ENCODE measurements at places on chromosomes 7 and 10.
A peak's percentile ranks its signal among the peaks of the same experiment; 100 is the strongest.

- no peak for DNase-seq
Measured at GRCh38 chr10:92848037-92848440, 281 bp upstream of the EXOC6 start.

DNA sequence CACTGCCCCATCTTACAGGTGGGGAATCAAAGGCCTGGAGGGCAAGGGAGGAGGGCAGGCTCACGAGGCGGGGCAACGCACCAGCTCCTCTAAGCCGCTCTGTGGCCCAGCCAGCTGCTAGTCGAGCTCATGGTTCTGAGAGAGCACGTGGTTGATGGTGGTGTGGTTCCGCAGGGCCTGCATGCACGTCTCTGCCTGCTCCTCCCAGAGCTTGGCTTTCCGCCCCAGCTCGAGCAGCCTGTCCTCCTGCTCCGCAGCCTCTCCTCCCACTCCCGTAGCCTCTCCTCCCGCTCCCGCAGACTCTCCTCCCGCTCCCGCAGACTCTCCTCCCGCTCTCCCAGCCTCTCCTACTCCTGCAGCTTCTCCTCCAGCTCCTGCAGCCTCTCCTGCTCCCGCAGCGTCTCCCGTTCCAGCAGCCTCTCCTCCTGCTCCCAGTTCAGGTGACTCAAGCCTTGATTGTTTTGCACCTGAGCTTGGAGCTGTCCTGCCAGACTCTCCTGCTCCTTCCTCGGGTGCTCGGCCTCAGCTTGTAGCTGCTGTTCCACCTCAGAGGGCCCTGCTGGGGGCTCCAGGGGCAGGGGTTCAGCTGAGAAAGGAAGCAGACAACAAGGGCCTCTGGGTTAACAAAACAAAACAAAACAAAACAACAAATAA, 19.1 kb upstream of the MTPAP start:
- no peak for DNase-seq

DNA sequence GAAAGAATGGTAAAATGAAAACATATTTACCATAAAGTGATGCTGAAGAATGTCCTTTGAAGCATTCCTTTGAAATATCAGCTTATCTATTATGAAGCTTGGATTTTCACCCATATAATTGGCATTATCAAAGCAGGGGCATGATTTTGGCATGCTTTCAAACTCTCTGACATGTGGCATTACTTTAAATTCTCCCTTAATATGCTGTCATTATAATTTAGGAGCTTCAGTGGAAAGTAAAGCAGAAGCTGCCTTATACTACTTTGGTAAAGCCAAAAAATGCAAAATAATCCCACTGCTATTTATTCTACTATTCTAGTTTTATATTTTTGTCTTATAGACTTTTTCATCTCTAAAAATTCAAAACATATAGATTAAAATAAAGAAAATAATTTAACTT, 28.0 kb upstream of the HIBADH start:
- no peak for DNase-seq

GRCh38 chr7:104664648-104665047, 336.2 kb downstream of the LHFPL3 start:
- no peak for DNase-seq

DNA sequence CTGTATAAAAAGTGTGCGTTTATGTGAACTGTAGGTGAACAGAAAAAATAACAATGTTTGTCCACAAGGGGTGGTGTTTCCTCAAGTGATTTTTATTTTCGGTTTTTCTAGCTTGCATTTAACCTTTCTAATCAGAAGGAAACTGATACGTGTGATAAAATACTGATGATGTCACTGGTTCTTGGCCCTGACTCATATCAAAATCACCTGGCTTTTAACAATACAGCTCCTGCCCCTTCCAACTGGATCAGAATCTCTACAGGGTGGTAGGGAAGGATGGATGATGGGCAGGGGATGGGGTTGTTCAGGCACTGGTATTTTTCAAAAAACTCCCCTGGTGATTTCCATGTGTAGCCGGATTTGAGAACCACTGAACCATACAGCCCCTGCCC, 10.9 kb downstream of the NPFFR1 start:
- no peak for DNase-seq

DNA sequence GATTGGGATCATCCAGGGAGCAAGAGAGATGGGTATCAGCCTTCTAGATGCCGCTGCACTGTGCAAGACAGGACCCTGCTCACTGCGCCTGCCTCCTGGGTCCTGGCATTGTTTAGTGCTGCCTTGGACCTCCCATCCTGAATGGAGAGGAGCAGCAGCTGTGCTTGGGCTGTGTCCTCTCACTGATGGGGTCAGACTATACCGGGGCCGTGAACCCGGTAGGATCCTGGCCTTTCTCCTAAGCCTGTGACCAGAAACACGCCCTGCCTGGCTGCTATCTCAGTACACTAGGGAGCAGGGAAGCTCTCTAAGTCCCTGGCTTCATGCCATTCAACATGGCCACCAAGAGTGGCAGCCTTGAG, 309.4 kb upstream of the ZNF32 start:
- no peak for DNase-seq

DNA sequence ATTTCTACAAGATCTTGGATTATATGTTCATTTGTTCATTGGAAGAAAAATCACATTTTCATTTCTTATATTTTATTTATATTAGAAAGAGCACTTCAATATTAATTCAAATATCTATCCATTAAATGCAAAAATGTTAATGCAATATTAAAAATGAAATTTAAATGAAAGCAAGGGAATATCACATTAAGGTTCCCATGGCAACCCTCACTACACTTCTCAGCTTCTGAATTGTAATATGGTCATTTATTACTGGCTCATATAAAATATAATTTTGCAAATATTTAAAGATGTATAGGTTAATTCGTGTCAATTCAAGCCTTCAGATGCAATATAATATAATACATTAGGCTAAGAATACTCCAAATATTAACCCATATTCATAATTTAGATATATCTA, 38.8 kb downstream of the XRCC2 start:
- DNase-seq, result no peak

- DNase-seq, result peak; percentile 67
Measured at GRCh38 chr7:82234457-82235049, 209.0 kb downstream of the CACNA2D1 start.

DNA sequence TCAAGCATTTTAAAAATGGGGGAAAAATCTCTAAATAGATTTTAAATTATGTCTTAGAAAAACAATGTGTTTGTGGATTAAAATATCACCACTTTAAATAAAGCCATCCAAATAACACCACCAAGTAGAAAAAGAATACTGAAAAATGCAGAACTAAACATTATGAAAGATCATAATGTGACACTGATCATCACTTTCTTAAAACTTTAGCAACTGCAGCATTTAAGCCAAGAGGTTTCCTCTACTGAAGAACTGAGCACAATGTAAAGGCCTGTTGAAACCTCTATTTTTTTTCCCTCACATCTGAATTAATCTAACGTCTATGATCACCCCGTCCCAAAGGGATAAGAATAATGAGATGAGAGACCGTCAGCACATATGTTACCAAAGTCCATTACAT, 18.6 kb downstream of the MINDY3 start:
- no peak for DNase-seq

DNA sequence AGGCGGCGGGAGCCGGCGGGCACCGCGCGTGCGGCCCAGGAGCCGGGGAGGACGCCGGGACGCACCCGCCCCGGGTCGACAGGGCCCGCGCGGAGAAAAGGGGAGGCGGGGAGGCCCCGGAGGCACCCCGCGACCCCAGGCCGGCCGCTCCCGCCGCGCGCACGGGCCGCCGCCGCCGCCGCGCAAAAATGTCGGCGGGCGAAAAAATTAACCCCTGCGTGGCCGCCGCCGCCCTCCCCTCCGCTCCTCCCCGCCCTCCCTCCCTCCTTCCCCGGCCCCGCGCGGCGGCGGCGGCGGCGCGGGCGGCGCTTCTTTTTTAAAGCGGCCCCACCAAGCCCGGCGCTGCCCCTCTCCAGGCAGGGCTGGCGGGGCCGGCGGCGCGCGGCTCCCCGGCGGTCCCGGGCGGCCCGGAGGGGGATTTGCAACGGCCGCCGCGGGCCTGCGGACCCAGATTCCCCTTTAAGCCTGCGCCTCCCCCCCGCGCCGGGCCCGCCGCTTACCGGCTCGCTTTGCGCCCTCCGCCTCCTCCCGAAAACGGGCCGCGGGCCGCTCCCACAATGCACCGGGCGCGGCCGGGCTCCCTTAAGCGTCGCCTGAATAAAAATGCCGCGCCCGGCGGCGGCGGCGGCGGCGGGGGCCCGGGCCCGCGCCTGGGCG, 465 bp downstream of the SEPHS1 start:
- peak; percentile 25 for DNase-seq

DNA sequence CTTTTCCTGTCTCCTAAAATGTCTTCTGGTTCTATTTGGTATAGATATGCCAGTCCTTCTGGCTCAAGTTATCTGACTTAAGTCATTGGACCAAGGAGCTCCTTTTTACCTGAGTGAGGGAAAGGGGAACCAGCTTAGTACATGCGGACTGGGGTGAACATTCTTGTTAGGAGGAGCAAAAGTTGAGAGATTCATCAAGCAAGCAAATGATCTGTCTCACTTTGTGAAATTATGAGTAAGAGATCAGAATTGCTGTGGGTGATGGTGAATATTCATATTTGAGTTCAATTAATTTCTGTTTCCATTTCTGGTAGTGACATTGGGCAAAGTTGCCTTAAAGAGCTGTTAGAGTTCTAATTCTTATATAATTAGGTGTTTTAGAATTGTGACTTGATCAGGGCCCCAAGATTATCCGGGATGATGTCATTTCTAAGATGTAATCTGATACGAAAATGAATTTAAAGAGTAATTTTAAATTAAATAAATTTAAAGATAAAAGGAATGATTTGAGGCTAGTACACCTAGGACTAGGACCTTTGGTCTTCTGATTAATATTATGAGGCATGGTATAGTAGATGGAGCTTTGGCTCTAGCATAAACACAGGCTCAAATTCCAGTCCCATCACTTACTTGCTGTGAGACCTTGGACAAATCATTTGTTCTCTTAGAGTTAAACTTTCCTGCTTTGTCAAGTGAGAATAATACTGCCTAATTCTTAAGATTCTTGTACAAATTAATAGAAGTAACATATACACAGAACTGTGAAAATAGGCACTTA, 60.4 kb upstream of the STRIP2 start:
- DNase-seq, result no peak

- DNase-seq, result no peak
Measured at GRCh38 chr7:93923296-93923695, 1.8 kb downstream of the GNG11 start.

GRCh38 chr7:108605559-108606201, 36.0 kb downstream of the DNAJB9 start:
- no peak for DNase-seq

DNA sequence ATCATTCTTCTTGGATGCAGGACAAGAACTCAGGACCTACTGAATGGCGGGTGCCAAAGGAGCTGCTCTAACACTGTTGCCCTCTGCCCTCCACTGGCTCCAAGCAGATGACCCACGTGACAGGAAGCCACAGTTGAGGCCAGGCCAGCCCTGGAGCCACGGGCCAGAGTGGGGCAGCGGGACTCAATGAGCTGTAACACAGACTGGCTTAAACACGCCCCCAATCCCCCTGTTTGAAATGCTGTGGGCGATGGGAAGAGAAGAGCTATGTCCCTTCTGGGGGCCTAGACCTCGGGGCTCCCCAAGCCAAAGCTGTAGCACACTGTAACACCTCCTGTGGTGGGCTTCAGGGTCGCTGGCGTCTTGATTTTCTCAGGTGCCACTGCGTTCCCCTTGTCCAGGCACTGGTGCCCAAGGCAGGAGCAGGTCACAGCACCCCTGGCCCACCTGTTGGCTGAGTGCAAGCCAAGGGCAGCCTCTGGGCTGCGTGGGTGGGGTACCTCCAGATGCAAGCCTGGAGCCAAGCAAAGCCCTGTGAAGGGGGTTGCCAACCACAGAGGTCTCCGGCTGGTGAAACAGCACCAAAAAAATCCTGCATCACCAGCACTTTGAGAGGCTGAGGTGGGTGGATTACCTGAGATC, 18.6 kb upstream of the ZMIZ2 start:
- no peak for DNase-seq

DNA sequence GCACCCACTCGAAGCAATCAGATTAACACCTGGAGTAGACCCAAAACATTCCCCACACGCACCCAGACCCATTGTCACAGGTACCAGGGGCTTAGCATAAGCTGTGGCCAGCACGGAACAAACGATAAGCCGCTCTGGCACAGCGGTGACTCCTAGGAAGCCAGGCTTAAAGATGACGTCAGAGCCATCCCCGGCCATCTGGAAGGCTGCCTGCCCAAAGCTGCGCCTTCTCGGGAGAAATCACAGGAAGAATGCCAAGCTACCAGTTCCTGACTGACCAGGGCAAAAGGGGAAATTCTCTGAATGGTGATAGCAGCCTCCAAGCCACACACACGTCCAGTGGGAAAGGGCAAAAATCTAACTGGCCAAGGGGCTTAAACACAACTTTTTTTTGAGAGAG, 13.0 kb upstream of the WIPI2 start:
- DNase-seq, result peak; percentile 73

DNA sequence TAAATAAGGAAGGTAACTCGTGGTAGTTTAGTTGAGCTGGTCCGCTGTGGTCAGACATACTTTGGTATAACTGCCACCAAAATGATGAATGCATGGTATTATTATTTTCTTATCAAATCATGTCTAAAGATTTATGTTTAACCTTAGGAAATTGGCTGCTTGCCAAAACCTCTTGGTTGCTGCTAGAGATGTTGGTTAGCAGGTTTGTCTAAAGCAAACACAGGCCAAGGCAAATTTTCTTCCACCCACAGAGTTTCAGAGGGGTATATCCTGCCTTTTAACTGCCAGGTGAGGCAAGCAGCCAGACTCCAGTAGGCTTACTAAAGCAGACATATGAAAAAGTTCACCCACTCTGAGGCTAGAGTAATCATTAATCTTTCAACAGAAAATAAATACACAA, 101.4 kb downstream of the SEMA3E start:
- no peak for DNase-seq

DNA sequence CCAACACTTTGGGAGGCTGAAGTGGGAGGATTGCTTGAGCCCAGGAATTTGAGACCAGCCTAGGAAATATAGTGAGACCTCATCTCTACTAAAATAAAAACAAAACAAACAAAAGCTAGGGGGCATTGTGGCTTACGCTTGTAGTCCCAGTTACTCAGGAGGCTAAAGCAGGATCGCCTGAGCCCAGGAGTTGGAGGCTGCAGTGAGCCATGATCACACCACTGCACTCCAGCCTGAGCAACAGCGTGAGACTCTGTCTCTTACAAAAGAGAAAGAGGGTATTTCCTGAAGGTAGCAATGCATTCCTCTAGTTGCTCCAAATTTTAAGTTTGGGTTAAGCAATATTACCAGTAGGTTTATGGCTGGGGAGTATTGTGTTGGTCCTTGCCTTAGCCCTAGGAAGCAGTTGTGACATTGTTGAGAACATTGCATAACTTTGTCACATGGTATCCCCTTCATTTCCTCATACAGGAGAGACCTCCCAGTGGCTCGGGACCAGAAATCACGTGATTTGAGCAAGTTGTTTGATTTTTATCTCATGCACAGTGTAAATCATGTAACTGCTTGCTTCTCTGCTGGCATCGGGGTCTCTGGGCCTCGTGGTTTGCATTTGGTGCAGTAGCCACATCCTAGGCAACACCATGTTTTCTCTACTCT, 23.3 kb upstream of the SMARCD3 start:
- DNase-seq, result no peak

Data from NCI-H446 (cell line).